Lower leg skin (tissue), 4 donors: ENCODE measurements at places on chromosomes 2 and 18.

DNA sequence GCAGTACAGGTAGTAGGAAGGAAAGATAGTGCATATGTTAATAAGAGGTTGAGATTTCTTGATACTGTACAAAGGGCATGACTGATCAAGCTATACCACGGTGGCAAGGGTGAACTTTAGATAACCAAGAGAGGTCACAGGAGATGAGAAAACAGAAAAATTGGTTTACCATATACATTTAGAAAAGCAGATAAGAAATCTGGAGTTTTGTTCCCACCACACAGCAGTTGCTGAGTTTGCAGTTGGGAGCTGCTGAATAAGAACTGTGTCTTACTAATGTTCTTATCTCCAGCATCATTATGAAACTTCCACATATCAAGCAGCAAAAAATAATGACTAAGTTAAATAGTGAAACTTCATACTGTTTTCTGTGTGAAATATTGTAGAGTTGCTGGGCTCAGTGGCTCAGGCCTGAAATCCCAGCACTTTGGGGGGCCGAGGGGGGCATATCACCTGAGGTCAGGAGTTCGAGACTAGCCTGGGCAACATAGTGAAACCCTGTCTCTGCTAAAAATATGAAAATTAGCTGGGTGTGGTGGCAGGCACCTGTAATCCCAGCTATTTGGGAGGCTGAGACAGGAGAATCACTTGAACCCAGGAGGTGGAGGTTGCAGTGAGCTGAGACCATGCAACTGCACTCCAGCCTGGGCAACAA lies 12.0 kb upstream of the IMPACT start:
- no peak for DNase-seq

DNA sequence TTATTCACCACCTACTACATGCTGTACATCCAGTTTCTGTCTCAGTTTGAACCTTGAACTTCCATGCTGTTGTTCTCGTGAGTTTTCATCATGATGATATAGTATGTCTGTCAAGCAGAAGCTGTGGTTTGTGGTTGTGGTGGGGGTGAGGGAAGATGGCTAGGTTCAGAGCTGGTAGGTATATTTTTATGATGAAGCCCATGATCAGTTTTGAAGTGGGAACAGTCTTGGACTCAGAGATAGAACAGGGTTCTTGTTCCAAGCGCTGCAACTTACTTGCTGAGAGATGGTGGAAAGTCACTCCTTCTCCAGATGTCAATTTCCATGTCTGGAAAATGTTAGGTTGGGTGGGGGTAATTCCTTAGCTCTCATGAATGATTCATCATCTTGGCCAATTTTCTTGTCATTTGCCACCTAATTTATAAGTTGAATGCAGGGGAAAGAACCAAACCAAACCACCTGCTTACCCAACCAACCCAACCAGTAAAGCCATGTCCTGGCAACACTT lies 21.6 kb downstream of the PMAIP1 start:
- no peak for DNase-seq

GRCh38 chr2:210477496-210477895 lies 937 bp upstream of the LANCL1 start:
- peak; percentile 16 for DNase-seq

DNA sequence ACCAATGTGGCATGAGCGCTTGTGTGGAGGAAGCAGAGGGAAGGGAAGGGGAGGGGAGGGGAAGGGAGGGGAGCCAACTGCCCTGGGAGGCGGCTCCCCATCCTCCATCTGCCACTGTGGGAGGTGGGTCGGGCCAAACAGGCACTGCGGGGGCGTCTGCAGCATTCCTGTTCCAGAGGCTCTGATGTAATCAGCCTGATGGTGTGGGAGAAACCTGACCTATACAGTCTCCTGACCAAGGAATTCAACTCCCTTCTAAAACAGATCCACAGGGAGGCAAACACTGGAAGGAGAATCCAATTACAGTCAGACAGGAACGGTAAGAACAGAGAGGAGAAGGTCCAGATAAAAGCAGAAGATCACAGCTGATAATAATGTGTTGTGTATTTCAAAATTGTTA lies 88.8 kb downstream of the CD8B2 start:
- no peak for DNase-seq

- DNase-seq: no peak
Measured at GRCh38 chr2:183229386-183229785, 105.1 kb downstream of the NUP35 start.

DNA sequence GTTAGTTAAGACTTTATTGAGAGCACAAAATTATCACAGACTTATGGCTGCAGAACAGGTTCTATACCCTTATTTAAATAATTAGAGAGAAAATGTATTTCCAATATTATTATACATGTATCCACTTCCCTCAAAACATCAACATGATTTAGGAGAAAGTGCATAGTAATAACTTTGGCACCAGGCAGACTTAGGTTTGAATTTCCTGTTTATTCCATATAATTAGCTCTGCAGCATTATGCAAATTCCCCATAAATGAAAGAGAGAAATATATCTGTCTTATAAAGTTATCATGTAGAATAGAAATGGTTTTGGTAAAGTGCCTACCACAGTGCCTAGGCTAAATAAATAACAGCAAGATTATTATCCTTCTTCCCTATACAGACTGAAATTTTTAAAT lies 15.3 kb downstream of the SCN9A start:
- DNase-seq: no peak

- DNase-seq: no peak
Measured at GRCh38 chr18:29711932-29712331, 1330.6 kb downstream of the DSC3 start.

DNA sequence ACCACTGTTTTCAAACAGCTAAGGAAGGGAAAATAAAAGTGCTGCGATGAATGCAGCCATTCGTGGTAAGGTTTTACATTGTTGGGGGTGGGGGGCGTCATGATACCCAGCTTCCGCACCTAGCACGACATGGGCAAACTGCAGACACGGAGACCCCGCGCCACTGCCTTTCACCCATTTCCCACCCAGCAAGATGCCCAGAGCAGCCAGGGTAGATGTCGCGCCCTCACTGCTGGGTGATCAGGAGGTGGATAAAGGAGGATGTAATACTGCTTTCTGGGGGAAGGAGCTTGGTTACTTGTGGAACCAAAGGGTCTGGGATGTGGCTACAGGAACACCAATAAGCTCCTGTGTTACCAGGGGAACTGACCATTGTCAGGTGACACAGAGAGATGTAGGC lies 138.4 kb downstream of the ZNF516 start:
- DNase-seq: no peak

DNA sequence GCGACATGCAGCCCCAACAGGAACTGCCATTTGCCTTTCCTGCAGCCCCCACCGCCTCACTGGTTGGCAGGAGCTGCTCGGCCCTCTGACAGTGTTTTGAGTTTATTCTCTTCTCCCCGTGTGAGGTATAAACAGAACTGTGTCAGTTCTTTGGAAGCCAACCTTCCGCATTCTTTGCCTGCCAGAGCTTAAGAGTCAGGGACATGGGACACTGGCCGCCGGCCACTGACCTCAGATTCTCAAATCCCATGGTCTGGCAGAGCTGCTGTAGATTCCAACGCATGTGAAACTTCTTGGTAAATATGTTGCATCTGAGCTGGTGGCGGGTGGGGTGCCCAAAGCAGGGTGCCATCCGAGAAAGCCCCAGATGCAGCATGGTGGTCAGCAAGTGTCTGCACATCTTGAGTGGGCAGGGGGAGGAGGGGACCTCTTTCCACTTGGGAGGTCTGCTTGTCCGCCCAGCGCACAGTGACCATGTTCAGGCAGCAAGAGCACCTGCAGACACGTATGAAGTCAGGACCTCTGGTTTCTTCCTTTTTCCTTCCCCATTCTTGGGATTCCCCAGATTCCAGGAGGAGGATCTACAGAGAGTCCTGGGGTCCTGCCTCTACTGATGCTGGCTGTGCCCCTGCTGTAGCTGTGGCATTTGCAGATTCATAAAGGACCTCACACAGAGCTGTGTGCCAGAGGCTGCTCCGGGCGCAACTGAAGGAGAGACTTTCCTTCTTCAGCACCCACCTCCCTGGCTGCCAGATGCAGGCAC lies 23.8 kb downstream of the ASB18 start:
- DNase-seq: no peak

DNA sequence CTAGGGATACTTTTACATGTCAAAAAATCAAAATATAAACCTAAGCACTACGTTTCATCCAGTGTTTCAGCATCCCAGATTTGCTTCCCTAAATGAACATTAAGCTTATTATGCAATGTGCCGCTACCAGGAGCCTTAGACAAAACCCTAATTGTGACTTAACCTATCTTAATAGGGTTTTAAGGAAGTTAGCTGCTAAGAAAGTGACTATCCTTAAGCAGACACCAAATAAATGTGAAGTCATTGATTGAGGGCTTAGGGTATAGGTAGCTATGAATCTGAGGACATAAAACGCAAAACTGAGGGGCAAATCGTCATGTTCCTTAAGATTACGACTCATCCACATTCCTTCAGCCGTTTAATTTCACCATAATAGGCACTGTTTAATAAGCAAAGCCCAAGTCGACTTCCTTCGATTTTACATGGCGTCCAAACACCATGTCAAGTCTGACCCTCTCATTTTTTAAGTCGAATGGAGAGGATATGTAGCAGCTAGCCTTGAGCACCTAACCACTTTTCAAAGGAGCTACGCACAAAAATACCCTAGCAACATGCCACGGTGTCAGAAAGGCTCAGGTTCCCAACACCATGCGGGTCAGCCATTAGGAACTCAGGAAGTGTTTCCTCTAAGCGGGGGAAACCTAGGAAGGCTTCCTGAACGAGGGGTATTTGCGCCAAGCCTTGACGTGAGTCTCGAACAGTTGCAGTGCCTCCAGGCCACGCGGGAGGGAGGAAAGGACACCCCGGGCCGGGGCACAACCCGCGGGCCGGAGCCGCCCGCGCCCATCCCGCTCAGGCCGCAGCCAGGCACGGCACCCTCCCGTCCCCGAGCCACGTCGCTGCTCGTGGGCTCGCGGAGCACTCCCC lies 1.0 kb downstream of the HDLBP start:
- DNase-seq: peak; percentile 37

DNA sequence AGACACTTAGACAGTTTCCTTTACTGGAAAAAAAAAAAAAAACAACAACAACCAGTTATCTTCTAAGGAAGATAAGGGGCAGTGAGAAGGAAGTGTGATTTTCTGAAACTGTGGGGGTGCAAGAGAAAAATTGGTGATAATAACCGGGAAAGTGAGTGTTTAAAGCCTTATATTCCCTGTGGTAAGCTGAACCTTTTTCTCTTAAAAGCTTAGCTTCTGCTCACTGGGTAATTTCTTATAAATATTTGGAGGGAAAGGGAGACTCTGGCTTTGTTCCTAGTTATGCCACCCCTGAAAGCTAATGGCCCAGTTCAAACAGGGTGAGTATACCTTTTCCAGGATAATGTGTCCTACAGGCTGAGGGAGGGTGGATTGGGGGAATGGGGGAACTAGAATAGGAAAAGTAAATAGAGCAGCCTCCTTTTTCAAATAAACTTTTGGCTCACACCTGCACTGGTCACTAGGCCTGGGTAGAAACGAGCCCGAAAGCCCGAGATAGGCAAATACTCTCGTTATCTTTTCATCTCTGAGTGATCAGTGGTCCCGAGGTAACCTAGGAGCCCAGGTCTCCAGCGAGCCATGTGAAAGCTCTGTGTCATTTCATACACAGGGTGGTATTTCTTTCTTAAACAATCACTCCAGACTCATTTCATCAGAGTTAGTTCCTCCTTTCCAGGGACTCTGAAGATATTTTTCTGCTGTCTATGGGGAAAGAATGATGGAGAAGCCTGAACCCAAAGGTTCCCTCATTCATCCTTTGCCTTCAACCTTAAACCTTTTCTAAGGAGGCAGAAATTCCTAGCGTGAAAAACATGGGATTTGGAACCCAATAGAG lies 15.5 kb upstream of the SRBD1 start:
- DNase-seq: no peak

DNA sequence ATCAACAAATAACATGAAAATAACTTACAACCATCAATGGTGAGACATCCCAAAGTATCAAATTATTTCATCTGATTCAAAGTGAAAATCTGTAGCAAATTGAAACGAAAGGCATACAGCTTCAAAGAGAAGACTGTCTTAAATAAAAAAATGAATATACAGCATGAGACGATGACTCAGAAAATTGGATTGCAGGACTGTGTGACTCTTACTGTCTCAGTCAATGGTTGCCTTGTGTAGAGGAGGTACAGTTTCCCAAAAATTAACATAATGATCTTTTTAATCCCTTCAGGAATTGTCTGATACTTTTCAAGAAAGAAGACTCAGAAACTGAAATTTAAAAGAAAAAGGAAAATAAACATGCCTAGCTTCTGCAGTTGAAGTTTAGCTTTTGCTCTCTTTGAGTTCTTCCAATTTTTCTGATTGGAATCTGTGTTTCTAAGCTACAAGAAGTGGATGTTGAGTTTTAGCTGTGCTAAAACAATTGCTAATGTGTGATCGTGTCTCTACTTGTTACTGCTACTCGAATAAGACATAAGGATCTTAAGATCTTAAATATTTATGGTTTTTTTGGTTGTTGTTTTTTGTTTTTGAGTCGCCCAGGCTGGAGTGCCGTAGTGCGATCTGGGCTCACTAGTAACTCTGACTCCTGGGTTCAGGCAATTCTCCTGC lies 41.1 kb upstream of the EPB41L3 start:
- no peak for DNase-seq

DNA sequence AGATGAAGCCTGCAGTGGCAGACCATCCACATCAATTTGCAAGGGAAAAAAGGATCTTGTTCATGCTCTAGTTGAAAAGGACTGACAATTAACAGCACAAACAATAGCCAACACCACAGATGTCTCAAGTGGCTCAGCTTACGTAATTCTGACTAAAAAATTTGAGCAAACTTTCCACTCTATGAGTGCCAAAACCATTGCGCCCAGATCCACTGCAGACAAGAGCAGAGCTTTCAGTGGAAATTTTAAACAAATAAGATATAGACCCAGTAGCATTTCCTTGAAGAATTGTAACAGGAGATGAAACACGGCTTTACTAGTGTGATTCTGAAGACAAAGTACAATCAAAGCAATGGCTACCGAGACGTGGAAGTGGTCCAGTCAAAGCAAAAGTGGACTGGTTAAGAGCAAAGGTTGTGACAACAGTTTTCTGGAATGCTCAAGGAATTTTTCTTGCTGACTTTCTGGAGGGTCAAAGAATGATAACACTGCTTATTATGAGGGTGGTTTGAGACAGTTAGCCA lies 12.0 kb upstream of the ZNF396 start:
- DNase-seq: no peak

- peak; percentile 1 for DNase-seq
Measured at GRCh38 chr2:118991554-118991953, 49.6 kb downstream of the MARCO start.

GRCh38 chr2:70767079-70767698 lies 811 bp downstream of the ADD2 start:
- no peak for DNase-seq

DNA sequence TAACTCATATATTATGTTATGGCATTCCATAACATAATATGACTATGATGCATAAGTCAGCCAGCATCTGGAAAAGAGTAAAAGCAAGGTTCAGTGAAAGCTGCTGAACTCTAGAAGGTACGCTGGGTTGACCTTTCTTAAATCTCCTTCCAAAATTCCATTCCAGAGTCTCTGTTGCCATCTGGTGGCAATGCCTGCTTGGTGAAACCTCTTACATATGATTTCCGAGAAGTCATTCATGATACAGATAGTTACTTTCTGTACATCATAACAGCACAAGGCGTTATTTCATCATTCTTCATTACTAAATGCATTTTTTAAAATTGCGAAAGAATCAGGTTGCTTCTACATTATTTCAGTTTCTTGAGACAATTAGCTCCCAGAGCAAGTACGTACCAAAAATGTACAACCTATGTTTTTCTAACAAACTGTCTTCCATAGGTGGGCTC lies 7.0 kb upstream of the EPG5 start:
- DNase-seq: peak; percentile 88
